ENCODE measurements at places on chromosomes 16 and 17.

GRCh38 chr16:88390735-88391134, 8.0 kb downstream of the ZNF469 start:
- DNase-seq = no peak

GRCh38 chr16:84541999-84542817, 37.7 kb upstream of the MEAK7 start:
- no peak for DNase-seq

DNA sequence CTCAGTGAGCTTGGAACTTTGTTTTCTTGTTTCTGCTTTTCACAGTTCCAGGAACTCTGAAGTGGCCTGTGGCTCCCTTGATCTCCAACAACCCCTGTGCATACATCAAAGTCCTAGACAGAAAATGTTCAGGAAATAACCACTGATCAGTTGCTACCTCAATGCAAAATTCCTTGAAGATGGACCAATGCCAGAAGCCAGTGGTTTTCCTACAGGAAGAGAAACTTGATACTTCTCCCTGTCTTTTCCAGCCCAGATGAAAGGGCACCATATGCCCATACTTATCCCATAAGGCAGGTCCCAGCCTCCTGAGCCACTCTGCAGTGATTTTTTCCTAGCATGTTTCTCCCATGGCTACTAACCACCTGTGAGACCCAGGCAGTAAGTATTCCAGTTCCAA, 12.3 kb upstream of the CDRT4 start:
- no peak for DNase-seq

DNA sequence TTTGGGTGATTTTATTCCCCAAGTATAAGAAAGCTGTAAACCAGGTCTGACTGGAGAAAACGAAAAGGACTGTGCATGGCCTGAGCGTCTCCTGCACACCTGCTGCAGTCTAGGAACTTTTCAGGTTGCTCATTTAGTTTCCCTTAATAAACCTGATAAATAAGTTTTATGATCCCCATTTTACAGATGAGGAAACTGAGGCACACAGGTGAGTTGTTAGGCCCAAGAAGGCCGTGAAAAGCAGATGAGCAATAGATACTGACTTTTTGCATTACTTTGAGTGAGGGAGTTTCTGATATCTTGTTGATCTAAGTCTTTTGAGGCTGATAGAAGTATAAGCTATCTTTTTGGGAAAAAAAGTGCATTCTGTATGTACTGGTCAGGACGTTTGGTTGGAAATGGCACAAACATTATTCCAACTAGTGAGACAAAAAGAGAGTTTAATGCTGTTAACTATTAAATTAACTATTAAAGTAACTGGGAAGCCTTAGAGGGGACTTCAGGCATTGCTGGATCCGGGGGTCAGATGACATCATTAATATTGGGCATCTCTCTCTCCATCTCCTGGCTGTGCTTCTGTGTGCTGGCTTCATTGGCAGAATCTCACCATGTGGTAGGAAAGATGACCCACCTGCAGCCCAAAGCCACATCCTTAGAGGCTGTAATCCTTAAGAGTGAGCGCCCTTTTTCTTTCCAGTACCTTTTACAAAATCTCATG, 163.4 kb downstream of the CMIP start:
- DNase-seq = no peak

DNA sequence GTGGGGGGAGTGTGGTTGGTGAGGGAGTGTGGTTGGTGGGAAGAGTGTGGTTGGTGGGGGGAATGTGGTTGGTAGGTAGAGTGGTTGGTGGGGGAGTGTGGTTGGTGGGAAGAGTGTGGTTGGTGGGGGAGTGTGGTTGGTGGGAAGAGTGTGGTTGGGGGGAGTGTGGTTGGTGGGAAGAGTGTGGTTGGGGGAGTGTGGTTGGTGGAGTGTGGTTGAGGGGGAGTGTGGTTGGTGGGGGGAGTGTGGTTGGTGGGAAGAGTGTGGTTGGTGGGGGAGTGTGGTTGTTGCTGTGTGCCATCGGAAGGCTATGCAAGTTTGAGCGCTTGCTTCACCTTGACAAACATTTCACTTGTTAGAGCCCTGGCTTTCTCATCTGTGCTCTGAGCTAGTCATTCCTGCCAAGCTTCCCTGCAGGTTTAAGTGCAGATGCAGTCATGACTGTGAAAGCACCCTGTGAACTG, 20.1 kb downstream of the MINK1 start:
- no peak for DNase-seq

- DNase-seq = no peak
These were observed 7.7 kb downstream of the HAPSTR1 start for GRCh38 chr16:9099131-9099625.

GRCh38 chr16:85199069-85199725, 86.9 kb upstream of the CIBAR2 start:
- DNase-seq = no peak

DNA sequence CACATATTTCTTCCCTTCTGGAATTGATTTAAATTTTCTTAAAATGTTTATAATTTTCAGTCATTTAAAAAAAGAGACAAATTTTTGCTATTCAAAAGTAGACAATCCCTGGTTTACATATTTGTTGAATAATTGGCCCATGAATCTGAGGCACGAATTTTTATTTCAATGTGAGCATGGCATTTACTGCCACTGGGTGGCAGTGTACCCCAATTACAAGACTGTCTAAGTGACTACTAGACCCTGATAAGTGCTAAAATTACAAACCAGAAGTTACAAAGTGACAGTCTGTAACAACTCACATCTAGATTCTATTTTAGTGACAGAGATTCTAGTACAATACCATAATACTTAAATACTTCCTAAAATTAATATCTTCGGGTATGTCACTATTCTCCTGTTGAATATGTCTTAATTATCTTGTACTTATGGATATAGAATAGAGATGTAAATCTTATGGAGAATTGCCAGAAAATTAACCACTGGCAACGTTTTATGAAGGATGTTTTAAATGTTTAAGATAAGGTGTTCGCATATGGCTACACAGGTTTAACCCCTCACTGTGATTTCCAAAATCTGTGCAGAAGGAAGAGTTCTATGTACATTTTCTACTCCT, 235.8 kb downstream of the MAP2K4 start:
- no peak for DNase-seq

DNA sequence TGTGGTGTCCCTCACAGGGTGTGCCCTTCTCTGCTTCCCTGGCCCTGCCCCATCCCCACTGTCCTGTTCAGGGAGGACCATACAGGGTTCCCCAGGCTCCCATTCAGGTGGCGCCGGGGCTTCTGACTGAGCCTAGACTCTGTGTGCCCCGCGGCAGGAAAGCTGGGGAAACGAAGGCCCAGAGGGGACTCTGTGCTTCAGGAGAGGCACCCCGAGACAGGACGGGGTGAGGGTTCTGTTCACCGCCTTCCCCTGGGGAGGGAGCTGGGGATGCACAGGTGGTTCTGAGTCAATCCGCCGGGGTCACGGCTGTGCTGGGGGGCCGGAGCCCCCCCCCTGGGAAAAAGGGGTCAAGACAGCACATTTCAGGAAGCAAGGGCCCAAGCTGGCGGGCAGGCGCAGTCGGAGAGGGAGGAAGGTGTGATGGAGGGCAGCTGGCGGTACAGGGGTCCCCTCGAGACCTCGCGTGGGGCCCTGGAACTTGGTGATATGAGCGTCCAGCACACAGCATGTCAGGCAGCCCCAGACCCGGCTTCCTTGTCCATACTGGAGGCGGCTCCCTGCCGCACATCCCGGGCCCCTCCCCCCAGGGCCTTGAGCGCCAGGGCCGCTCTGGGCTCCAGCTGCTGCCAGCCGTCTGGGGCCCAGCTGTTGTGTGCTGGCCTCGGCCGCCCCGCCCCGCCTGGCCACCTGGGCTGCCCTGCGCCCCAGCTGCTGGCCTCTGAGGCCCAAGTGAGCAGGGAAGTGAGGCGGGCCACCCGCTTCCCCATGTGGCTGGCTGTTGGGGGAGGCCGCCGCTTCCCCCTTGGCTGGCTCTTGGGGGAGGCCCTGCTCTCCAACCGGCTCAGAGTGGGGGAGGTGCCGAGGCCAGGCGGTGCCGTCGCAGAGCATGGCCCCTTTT, 5.6 kb upstream of the NOTUM start:
- DNase-seq = peak; percentile 22

GRCh38 chr17:56681561-56682266, 88.2 kb downstream of the NOG start:
- DNase-seq = no peak

- no peak for DNase-seq
These were observed 25.5 kb downstream of the MYO18A start for GRCh38 chr17:29154516-29155226.

DNA sequence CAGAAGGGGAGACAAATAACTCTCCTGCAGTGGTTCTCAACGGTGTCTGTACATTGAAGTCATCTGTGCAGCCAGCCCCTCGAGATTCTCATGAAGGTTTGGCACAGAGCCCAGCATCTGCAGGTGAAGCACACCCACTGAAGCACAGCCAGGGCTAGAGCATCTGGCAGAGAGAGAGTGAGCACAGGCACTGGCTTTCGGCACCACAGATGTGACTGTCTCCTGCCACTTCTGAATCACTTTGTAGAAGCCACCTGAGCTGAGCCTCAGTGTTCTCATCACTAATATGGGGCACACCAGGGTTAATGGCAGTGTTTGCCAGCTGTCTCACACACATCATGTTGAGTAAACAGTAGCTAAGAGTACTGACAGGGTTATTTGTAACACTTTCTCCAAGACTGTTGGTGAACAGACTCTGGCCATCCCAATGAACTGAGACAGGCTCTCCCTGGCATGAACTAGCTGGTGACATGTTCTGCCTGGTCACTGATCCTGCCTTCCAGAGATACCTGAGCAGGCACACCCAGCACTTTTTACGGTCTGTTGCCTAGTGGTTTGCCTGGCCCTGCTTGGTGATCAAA, 10.9 kb downstream of the HSPB9 start:
- DNase-seq = peak; percentile 63

- no peak for DNase-seq
These were observed 8.8 kb downstream of the MBTD1 start for GRCh38 chr17:51251010-51251409.

DNA sequence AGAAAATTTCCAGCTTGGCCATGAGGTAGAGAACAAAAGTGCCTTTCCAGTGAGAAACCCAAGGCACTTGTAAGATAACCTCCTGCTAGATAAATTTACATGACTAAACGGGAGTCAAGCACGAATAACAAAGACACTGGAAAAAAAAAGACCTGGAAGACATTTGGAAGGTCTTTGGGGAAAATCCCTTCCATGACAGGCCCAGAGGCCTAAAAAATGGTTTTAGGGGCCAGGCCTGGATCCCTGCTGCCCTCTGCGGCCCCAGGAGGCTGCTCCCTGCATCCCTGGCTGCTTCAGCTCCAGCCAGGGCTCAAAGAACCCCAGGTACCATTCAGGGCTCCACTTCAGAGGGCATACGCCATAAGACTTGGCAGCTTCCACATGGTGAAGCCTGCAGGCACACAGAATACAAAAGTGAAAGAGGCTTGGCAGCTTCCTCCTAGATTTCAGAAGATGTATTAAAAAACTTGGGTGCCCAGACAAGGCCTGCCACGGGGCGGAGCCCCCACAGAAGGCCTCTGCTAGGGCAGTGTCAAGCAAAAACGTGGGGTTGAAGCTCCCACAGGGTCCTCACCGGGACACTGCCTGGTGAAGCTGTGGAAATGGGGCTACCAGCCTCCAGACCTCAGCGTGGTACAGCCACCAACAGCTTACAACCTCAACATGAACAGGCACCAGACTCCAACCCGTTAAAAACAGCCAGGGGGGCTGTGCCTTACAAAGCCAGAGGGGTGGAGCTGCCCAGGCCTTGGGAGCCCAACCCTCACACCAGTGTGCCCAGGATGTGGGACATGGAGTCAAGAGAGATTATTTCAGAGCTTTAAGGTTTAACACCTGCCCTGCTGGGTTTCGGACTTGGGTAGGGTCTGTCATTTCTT, 77.1 kb downstream of the SDK2 start:
- DNase-seq = no peak

DNA sequence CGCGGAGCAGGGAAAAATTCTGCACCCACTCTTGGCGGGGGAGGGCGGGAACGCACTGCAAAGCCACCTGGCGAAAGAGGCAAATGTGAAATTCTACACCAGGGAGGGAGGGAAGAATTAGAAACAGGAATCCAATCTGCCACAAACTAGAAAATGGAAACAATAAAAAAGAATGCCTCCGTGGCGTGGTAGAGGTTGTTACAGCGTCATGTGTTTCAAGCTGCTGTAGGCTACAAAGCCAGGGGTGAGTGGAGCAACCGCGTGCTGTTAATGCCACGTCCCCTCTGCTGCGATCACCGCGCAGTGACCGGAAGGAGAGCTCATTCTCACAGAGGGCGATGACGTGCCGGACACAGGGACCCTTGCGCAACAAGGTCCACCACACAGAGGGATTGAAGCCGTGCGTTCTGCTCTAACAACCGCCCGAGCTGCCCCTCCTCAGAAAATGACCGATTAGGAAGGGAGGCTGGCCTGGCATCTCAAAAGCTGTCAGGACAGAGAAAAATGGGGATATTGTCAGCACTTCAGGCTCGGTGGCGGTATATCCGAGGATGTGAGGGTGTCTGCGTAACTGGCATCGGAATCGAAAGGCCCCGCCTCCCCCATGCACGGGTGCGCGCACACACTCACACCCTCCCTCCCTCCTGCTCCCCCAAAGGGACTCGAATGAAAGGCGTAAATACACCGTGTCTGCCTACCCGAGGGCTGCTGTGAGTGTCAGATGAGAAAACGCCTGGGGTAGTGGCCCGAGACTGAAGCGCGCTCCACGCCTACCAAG, 70.8 kb upstream of the TNRC6C start:
- DNase-seq = no peak

DNA sequence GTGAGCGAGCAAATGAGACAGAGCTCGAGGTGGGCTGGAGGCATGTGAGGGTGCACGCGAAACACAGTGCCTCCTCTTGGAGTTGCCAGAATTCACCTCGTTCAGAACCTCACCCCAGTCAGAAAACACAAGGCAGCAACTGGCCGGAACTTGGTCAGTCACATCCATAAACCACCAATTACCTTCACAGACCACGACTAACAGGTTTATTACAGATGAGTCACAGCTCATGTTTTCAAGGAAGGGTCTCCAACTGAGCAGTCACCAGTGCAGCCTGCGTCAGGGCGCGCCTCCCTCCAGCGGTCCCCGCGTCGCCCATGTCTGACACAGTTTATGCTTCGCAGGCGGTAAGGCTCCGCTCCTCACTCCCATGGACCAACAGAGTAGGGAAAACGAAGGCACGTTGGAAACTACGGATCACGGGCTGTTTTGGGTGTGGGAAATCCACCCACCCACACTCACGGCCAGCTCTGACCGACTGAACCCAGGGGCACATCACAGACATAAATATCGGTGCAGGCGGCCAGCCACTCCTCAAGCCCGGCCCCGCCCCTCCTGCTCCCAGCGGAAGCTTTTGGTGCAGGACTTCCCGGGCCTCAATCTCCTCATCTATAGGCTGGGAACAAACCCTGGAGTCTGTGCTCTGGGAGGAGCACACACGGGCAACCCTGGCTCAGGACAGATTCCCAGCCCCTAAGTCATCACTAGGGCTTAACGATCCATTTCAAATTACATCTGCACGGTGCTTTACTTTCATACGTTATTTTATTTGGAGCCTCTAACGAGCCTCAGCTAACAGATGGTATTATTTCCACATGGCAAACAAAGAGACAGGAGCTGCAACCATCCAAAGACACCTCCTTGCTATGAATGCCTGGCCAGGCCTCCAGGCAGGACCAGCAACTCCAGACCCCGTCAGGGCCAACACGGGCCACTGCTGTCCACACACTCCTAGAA, 126.3 kb downstream of the ZNF778 start:
- DNase-seq = no peak
